ENCODE measurements at places on chromosomes 7 and 10. TPM values are rescaled to one million over a fixed set of nuclear protein-coding genes. Genes with fewer than 3 reads are reported as not detected.

DNA sequence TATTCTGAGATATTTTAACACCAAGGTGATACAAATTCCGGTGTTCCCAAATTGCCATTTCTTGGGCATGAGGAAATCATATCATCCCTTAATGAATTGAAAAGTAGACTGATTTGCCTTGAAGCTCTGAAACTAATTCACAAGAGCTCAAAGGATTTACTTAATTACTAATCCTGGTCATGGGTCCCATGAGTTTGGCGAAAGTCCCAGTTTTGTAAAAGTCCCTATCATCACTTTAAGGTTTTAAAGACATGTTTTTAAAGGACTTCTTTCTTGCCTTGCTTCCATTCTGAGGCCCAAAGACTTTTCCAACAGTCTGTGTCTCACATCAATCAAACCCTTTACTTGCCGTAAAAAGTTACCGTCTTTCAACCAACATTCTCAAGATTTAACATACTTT lies 377.9 kb downstream of the DNAJB9 start:
- H3K4me3 ChIP-seq, result no peak overlapping the region
- no peak for DNase-seq
- H3K36me3 ChIP-seq, result no peaks in the 10 kb centered on the region
- H3K27me3 ChIP-seq, result no peaks in the 10 kb centered on the region
- no peak overlapping the region for H3K27ac ChIP-seq
- H3K4me1 ChIP-seq, result no peaks in the 10 kb centered on the region

DNA sequence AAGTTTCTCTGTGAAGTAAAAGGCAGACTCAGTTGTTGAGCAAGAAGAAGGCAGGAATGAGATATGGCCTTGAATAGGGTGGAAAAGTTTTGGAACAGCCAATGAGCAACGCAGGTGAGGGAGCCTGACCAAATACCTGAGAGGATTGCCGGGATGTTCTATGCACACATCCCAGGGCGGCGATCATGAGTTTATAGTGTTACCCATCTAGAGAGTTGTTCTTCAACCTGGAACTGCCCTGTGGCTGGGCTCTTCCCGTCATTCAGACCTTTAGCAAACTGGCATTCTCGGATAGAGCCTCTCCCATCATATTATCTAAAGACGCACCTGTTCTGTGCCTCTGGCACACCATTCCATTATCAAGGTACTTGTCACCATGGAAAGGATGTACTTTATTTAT lies 103.0 kb upstream of the KIF5B start:
- no peak for DNase-seq
- peaks cover 14% of the 10 kb centered on the region for H3K4me1 ChIP-seq
- no peaks in the 10 kb centered on the region for H3K36me3 ChIP-seq
- H3K27me3 ChIP-seq, result no peaks in the 10 kb centered on the region
- H3K4me3 ChIP-seq, result no peak overlapping the region

- no peaks in the 10 kb centered on the region for H3K4me1 ChIP-seq
- H3K27me3 ChIP-seq, result no peaks in the 10 kb centered on the region
- H3K27ac ChIP-seq, result no peak overlapping the region
- no peak overlapping the region for H3K4me3 ChIP-seq
- no peak for DNase-seq
- H3K36me3 ChIP-seq, result no peaks in the 10 kb centered on the region
Measured at GRCh38 chr10:27568196-27569175, 64.4 kb downstream of the RAB18 start.

GRCh38 chr10:116417821-116418220 lies 9.8 kb upstream of the PNLIPRP3 start:
- H3K27me3 ChIP-seq, result no peaks in the 10 kb centered on the region
- H3K36me3 ChIP-seq, result no peaks in the 10 kb centered on the region
- H3K4me1 ChIP-seq, result no peaks in the 10 kb centered on the region
- H3K4me3 ChIP-seq, result no peak overlapping the region

GRCh38 chr10:31756729-31757110 lies 171.9 kb downstream of the ARHGAP12 start:
- H3K4me1 ChIP-seq, result peaks cover 11% of the 10 kb centered on the region
- H3K4me3 ChIP-seq, result no peak overlapping the region
- no peaks in the 10 kb centered on the region for H3K27me3 ChIP-seq
- no peak overlapping the region for H3K27ac ChIP-seq

GRCh38 chr7:100080907-100081534 lies 502 bp downstream of the ZNF3 start:
- no peaks in the 10 kb centered on the region for H3K27me3 ChIP-seq
- peaks cover 3% of the 10 kb centered on the region for H3K36me3 ChIP-seq
- peak overlapping the region; percentile 89 for H3K4me3 ChIP-seq
- H3K27ac ChIP-seq, result peak overlapping the region; percentile 78
- H3K4me1 ChIP-seq, result peaks cover 13% of the 10 kb centered on the region

GRCh38 chr10:3784510-3785250 lies at the start of gene KLF6:
Gene KLF6 (minus strand): TSS chr10:3785209. CDS start chr10:3785014, 195 bp downstream.
- H3K4me3 ChIP-seq, result peak within 1 kb of the TSS; percentile 92
- H3K36me3 ChIP-seq, result peaks cover 21% of the 10 kb centered on the region
- peaks cover 33% of the 10 kb centered on the region for H3K4me1 ChIP-seq
- H3K27ac ChIP-seq, result peak within 1 kb of the TSS; percentile 98

DNA sequence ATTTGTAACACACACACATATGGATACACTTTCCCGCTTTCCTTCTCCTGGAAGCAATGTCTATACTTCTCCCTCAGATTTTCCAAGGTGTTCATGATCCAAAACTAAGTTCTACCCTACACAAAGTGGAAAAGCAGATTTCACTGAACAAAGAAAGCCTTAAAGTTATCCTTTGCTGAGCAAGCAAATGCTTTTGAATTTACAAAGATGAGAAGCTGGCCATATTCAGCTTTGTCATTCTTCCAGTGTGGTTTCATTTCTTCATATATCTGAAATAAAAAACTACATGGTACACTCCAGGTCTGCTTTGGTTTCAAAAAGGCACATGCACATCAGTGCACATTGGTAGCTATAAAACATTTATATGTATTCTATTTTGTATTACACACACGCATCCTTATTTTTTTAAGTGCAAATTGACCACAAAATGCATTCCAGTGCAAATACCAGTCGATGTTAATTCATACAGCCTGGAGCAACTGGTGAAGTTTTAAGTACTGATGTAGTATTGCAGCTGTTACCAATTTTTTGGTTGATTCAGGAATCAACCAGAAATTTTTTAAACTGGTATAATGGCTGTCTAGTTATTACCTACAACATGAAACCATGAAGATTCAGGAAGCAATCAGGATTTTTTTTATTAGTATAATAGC lies 65.5 kb upstream of the SRPK2 start:
- no peak overlapping the region for H3K4me3 ChIP-seq
- no peak overlapping the region for H3K27ac ChIP-seq
- no peaks in the 10 kb centered on the region for H3K4me1 ChIP-seq

GLI3 gene
- 30.3 TPM for total RNA-seq

SMC3 gene
- total RNA-seq, result 44.2 TPM

NANOS1 gene
- total RNA-seq, result 0.40 TPM

HDAC9 gene
- total RNA-seq, result 11.6 TPM

CPA1 gene
- not detected for total RNA-seq

GATA3 gene
- 30.9 TPM for total RNA-seq

PIP4K2A gene
- 35.4 TPM for total RNA-seq
